Sigmoid colon (tissue), 7 donors: ENCODE measurements at places on chromosomes 1 and 21. TPM values are rescaled to one million over a fixed set of nuclear protein-coding genes. Genes with fewer than 3 reads are reported as not detected.
A peak's percentile ranks its signal among the peaks of the same experiment; 100 is the strongest.

DNA sequence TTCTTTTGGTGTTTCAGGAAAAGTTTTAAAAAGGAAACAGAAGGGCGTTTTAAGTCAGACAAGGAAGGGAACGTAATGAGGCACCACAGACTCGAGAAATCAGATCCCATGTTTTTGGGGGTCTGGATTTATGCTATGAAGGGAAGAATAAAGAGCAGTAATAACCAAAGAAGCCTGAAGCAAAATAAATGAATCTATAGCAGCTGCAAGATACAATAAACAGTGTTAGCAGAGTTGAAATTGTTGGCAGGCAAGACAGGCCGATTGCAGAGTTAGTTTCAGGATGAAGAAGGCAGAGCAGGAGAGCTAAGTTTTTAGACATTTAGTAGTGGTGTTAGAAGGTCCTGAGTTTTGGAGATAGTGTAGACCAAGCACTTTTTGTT lies 425 bp downstream of the DDR2 start:
- DNase-seq = no peak

GRCh38 chr1:242017580-242018233 lies 18.8 kb upstream of the MAP1LC3C start:
- DNase-seq = peak; percentile 71

- DNase-seq = no peak
Measured at GRCh38 chr1:208431721-208432120, 187.5 kb upstream of the PLXNA2 start.

- no peak for DNase-seq
Measured at GRCh38 chr21:37207441-37208009, 59.6 kb downstream of the VPS26C start.

DNA sequence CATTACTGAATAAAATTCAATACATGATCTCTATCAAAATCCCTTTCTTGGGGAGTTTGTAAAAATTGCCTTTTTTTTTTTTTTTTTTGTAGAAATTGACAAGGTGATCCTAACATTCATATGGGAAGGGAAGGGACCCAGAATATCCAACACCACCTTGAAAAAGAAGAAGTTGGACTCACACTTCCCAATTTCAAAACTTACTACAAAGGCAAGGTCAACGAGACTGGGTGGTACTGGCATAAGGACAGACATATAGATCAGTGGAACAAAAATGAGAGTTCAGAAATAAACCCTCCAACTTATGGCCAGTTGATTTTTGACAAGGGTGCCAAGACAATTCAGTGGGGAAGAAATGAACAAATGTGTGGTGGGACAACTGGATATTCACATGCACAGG lies 31.4 kb upstream of the CLSTN1 start:
- no peak for DNase-seq

- no peak for DNase-seq
Measured at GRCh38 chr1:13642306-13643004, 57.5 kb upstream of the PRDM2 start.

DNA sequence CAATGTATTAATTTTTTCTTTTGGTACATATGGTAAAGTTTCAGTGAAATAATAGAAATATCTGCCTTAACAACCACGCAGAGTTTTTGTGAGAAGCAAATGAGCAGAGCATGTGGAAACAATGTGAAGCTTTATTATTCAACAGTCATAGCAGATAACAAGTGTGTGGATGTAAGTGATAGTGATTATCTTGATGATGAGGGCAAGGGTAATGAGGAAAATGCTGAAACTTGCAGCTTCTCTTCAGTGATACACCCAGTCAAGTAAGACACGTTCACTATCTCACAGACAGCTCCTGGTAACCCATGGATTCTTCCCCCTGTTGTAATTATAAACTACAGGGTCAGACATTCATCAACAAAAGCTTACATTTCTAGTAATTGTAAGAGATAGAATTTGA lies 14.6 kb upstream of the OR2L5 start:
- DNase-seq = no peak

GRCh38 chr1:161933592-161934588 lies 89.8 kb downstream of the OLFML2B start:
- no peak for DNase-seq

DNA sequence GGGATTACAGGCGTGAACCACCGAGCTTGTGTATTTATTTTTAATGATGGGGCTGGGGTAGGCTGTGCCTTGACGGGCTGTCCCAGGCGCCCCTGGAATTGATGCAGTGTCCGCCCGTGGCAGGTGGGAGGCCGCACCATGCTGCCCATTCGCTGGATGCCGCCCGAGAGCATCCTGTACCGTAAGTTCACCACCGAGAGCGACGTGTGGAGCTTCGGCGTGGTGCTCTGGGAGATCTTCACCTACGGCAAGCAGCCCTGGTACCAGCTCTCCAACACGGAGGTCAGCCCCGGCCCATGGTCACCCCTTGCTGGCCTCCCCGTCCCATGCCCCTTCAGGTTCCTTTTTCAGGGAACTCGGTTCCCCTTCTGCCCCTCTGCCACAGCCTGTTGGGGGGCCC lies 13.6 kb upstream of the PEAR1 start:
- no peak for DNase-seq

DNA sequence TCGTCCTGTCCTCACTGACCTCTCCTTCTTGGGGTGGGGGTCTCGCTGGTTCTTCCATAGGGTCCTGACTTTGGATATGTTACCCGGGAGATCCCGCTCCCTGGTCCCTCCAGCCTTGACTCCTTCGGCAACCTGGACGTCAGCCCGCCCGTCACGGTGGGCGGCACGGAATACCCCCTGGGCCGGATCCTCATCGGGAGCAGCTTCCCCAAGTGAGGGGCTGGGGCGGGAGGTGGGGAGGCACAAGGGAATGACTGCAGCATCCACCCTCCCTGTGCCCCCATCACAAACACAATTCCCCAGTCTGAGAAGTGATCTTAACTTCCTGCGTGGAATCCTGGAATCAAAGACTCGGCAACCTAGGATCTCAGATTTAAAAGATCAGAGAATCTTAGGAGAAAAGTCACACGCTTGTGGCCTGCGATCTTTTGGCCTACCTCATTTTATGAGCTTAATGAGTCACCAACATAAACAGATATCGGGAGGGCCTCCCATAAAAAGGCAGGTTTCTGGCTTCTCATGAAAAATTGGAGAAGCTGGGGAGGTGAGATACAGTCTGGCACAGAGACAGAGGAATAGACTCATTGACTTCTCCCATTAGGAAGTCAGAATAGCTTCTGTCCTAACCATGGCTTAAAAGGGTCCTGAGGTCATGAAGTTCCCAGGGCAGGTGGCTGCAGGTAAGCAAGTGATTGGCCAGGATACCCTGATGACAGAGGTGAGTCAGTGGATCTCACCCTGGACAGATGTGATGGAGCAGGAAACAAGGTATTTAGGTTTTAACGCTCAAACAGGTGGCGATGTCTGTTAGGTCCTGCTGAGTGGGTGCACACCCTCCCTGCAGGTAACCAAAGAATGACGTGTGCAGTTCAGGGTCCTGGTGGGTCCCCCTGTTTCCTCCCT lies 15.9 kb upstream of the PADI3 start:
- DNase-seq = no peak

DNA sequence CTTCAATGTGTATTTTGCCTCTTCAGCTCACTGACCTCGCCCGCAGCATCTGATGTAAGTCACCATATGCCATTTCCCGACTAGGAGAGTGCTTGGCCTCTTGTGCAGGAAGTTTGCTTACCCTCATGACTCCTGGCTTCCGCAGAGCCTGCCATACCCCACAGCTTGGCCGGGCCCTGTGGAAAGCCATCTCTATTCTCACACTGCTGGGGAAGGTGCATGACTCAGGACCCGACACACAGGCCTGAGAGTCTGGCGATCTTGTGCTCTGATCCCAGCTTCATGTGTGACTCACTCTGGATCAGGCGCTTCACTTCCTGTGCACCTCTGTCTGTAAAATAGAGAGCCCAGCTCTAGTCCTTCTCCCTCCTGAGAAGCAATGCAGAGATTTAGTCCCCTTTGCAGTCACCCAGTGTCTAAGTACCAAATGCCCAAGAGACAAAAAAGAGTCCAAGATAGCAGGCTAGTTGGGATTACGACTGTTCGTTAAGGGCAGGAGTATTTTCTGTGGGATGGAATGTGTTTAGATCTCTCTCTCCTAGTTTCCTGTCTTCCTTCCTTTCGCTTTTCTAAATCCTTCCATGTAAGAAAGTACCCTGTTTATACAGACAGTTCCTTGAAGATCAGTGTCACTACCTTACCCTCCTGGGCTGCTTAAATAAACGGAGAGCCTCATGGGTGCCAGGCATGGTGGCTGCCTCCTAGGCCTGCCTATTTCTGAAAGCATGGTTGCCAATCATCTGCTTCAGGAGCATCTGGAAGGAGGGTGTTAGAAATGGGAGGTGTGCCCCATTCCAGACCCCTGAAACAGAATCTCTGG lies 62.8 kb upstream of the KIF26B start:
- DNase-seq = peak; percentile 70

DNA sequence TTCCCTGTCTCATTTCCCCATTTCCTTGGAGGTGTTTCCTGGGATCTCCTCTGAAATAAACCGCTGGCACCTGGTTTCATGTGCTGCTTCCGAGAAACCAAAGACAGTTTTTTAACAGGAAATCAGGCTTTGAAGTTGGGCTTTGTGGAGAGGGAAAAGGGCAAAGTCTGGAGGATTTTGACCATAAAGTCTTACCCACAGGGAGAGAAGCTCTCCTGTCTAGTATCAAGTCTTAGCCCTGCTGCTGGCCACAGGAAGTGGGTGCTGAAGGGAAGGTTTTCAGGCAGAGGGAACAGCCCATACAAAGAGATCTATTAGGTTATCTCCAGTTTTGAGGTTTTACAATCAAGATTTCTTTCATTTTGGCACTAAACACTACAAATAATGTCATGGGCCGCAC lies 29.3 kb downstream of the SLC5A9 start:
- no peak for DNase-seq

Gene AKR7A3
- 1.8 TPM for total RNA-seq

DNA sequence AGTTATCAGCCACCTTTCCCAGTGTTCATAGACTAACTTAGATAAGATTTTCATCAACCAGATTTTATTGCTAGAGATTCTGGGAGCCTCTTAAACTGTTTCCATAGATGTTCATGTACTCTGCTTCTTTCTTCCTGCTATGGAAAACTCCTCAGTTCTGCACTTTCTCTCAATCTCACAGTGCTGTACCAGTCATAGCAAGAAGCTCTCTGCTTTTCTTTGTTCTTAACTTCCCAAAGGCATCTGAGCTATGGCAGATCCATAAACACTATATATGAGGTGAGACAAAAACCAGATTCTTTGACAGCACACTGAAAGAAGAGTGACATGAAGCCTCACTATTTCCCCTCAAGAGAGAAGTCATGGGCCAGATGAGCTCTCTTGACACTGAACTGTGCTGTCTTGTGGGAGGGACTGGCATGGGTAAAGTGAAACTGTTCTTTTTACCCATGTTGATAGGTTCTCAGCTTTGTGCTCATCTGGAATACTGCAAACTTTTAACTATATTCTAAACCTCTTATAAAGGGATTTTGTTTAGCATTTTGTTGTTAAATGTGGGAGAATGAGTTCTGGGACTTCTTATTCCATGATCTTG lies 64.2 kb upstream of the LYPLAL1 start:
- no peak for DNase-seq

GRCh38 chr1:231512147-231512698 lies 16.2 kb upstream of the TSNAX start:
- DNase-seq = no peak

Gene CRYBG2
- total RNA-seq = 1.8 TPM

Gene ELOVL1
- total RNA-seq = 30.4 TPM

GRCh38 chr1:93621246-93621645 lies 60.4 kb downstream of the BCAR3 start:
- DNase-seq = no peak

- no peak for DNase-seq
Measured at GRCh38 chr1:171802207-171802606, 20.7 kb downstream of the METTL13 start.

- no peak for DNase-seq
Measured at GRCh38 chr1:44357710-44358109, 2.7 kb upstream of the ERI3 start.

DNA sequence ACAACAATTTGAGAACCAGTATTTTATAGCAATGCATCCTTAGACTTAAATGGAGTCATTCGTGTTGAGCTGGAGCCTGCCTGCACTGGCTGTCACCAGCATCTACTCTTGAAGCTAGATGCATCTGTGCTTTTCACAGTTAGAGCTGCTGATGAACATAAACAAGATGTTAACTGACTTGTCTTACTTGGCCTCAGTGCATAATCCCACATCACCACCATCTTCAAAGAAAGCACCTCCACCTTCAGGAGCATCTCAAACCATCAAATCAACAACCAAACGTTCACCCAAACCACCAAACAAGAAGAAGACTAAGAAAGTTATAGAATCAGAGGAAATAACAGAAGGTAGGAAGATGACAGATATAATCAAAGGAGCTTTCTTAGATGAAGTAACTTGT lies 71.1 kb downstream of the TPR start:
- DNase-seq = no peak

Gene TSACC
- not detected for total RNA-seq

Gene GRIK1
- not detected for total RNA-seq

DNA sequence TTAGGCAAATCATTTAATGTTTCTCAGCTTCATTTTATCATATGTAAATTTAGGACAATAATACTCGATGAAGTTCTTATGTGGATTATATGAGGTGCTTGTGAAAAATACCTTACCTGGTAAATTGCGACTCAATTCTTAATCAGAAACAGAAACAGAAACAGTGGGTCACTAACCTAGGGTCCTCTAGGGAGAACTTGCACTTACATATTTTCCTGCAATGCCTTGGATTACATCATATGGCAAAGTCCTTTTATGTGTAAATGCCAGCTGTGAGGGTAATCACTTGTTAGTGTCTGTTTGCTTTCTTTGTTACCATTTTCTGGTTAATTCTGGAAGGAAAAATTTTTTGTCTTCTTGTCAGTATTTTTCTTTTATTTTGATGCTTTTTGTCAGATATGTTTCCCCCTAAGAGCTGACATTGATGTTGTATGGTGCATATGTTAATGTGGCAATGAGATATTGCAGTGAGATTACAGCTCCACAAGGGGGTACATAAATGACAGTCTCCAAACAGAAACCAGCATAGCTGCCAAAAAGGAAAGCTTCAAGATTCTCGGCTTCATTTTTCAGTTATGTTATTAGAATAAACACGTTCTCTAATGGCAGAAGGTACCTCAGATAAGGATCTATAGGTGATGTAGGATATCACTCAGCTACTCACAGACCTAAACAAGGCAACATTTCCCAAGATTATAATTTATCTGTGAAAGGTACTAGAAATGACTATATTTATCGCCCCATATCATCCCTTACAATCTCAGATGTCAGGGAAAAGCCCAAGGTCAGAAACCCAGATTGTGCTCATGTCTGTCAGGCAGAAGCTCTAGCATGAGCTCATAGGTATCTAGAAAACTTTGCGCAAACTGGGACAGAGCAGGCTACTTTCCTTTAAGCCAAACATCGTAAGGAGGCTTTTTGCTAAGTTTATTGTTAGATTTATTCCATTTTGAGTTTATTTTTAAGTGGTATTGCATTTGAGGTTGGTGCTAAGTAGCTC lies 119.9 kb downstream of the FASLG start:
- DNase-seq = no peak

- no peak for DNase-seq
Measured at GRCh38 chr1:166172106-166172505, 5.3 kb upstream of the FAM78B start.
